ENCODE measurements at places on chromosomes 5 and 9. TPM values are rescaled to one million over a fixed set of nuclear protein-coding genes. Genes with fewer than 3 reads are reported as not detected.

- peak; percentile 49 for DNase-seq
Measured at GRCh38 chr9:120413121-120414048, 166.6 kb downstream of the CDK5RAP2 start.

DNA sequence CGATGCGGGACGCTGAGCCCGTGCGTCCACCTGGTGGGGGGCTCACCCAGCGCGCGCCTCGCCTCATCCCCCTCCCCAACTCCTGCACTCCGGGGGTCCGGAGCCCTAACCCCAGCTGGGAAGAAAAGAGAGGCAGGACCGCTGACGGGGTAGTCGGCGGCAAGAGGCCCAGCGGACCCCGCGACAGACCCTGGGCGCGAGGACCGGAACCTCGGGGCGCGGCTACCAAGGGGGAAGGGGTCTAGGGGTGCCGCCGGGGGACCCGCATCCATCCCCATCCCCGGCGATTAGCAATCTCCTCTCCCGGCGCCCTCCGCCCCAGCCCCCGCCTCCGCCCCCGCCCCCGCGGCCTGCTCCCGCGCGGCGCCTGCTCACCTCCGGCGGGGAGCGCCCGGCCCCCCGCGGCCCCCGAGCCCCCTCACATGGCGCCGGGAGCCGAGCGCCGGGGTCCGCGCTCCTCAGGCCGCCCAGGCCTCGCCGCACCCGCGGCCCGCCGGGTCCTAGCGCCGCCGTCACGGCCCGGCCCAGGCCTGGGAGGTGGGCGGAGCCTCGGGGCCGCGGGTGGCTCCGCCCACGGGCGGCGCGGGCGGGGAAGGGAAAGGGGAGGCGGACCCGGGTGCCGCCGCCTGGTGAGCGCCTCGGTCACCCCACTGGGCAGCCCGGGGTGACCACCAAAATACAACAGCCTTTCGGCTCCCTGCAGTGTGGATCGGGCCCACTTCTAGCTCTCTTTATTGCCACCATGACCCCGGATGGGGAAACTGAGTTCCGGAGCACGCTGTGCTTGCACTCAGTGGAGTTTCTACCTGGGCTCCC is at the start of gene ST6GALNAC6:
Gene ST6GALNAC6, minus strand, starts transcription at position 476 of the 816 bp plus-strand sequence. CDS start 1,622 bp downstream, outside the sequence.
- peak; percentile 86 for DNase-seq

The SLC6A19 gene
- total RNA-seq = not detected

The TBC1D13 gene
- total RNA-seq = 22.9 TPM

DNA sequence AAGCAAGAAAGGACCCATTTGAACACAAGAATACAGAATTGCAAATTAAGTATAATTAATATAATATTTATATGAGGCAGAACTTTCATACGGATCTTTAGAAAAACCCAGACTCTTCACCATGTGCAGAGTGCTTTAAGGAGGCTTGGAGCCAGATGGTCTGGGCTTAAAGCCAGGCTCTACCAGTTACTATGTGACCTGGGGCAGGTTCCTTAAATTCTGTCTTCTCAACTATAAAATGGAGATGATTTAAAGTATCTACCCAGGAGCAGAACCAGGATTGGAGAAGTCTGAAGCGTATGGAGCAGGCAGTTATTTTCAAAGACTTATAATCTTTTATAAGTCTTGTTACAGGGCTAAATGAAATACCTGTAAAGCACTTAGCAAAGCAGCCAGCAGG is 202.1 kb downstream of the TSSK1B start:
- no peak for DNase-seq

The SPINK7 gene
- not detected for total RNA-seq

DNA sequence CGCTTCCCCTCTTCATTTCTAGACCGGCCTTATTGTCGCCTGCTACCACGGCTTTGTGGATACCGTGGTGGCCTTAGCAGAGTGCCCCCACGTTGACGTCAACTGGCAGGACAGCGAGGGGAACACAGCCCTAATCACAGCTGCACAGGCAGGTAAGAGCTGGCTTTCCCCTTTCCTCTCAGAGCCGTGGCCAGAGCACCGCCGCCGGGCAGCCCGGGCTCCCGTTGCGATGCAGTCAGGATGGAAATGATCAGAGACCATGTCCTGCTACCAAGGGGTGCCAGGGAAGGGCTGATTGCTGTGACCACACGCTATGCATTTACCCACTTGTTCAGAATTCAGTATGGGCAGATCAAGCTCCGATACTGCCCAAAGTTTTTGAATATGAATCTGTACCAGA is 54.4 kb downstream of the ANKRD33B start:
- no peak for DNase-seq

- peak; percentile 43 for DNase-seq
Measured at GRCh38 chr9:4640027-4640426, 22.1 kb upstream of the PLPP6 start.

DNA sequence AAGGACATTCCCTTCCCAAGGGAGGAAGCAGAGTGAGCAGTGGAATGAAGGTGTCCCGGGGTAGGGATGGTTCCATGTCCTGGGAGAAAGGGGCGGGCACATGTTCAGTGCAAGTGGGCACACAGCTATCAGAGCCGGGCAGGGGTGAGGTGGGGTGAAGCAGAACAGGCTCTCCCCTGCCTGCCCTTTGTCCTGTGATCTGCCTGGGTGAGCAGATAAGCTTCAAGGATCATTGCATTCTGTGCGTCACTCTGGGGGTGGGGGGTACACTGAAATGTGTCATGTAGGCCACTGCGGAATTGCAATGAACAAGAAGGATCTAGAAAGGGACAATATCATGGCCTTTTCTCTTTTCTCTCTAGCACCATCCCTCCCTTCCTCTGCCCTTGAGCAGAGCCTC is 61.7 kb upstream of the SHB start:
- no peak for DNase-seq

DNA sequence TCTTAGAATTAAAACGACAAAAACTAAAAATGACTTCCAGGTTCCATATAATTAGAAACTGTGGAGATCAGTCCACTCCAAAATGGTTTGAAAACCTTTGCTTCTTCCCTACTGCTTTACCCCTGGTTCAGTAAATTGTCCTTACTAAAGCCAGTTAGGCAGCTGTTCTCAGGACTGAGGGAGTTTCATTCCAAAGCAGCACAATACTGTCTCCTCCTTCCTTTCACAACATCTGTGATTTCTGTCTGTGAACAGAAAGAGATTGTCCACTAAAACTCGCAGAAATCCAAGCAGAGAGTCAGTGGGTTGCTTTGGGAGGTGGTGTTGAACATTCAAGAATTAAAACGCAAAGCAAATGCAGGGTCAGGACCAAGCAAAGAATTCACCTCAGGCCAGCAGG is 740.8 kb upstream of the ZNF608 start:
- DNase-seq = peak; percentile 55

DNA sequence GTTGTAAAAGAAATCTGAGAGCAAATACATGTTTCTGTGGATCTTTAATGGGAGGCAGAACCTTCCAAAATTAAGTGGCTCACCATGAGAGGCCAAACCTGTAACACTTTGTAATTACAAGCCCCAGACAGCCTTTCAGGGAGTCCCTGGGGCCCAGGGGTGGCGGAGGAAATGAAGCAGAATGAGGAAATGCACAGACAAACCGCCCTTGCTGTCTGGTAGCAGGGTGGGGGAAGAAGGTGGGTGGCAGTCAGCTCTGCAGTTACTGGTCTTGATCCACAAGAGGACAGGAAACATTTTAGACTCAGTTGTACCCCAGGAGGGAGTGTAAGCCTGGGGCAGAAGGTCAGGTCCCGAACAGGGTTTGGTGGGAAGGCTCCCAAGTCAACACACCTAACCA is 6.5 kb downstream of the ARL14EPL start:
- no peak for DNase-seq

The C9 gene
- not detected for total RNA-seq

DNA sequence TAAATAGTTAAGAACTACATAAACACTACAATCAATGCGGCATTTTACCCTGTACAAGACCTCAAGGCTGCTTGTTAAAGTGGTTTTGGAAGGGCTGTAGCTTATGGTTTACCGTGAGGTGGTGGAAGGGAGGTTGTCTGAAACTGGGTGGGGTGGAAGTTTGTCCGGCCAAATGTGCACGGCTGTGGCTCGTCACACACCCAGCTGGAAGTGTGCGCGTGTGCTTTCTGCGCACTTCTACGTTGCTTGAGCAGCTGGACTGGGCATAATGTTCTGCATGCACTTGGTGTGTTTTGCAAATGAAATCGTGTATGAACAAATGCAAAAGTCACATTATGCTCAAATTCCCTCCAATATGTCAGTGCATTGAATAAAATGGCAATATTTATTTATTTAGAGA is 17.4 kb upstream of the FLT4 start:
- no peak for DNase-seq

GRCh38 chr9:34097865-34098264 is 28.6 kb downstream of the DCAF12 start:
- no peak for DNase-seq

GRCh38 chr5:154260224-154260927 is 69.8 kb downstream of the GALNT10 start:
- peak; percentile 32 for DNase-seq

GRCh38 chr9:27664121-27664779 is 91.0 kb upstream of the C9orf72 start:
- no peak for DNase-seq

The PCDHA9 gene
- total RNA-seq = 0.10 TPM

- DNase-seq = no peak
Measured at GRCh38 chr9:117827456-117827855, 123.3 kb downstream of the TLR4 start.

DNA sequence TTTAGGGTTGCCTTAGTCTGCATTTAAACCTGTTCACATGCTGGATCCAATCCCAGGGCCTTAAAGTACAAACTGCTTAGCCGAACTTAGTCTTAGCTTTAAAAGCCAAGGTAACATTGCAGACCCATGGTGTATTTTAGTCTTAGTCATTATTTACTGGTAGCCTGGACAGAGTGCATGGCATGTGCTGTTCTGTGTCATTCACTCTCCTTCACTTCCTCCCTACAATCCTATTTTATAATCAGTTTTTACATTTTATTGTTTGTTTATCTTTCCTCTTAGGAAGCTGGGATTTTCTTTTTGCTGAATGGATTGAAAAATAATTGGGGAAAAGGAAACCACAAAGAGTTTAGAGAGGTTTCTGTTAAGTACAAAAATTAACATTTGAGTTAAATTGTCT is 29.4 kb upstream of the TAL2 start:
- no peak for DNase-seq

GRCh38 chr5:168171901-168172759 is 119.3 kb upstream of the WWC1 start:
- no peak for DNase-seq

DNA sequence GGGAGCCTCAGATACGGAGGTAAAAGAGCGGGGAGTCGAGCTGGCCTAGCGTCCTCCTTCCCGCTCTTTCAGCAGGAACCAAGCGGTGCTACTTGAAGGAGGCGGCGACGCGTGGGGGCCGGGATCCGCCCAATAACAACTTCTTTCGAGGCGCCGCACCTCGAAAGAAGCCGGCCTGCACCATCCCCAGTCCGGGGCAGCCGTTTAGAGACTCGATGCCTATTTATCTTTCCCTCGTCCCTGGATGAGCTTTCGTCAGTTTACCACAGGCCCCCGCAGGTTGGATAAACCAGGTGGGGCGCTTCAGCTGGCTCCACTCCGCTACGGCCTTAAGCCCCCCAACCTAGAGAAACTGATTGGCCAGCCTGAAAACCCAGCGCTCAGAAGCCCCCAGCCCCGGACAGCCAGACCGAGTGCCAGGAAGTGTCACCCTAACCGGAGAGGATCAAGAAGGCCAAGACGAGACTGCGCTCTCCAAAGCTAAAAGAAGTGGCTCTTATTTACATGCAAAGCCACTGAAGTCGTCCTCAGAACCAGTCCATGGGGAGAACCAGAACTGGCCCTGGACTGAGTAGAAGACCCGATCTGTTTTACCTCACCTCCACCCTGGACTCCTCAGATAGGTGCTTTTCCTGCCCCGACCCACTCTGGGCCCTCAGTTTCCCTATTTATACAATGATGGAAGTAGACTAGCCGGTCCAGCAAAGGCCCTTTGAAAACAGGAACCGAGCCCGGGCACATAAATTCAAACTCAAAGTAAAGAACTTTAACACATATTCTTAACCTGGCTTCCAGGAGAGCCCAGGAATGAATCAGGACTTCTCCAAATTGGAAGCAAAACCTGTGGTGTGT is 1.4 kb downstream of the HAND1 start:
- no peak for DNase-seq
